Prostate gland (tissue), 2 donors: ENCODE measurements at places on chromosomes 16 and 17.

GRCh38 chr16:49455991-49456745 lies 82.6 kb downstream of the C16orf78 start:
- no peak for DNase-seq

- DNase-seq = no peak
Observed at GRCh38 chr17:12599186-12599920, 66.3 kb upstream of the MYOCD start.

DNA sequence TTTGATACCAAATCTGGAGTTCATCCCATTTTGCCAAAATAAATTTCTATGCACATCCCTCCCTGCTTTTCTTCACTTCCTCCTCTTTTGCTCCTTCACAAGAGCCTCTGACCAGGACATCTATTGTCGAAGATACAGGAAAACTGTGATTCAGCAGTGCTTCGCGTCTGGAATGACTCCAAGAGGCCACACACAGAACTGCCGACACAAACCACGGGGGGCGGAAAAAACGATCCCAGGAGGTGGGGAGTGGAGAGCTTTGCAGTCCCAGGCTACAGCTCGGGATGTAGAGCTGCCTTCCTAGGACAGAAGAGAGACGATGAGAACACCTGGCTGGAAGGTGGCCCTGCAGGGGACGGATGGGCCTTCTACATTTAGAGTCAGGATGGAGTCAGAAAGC lies 102.8 kb downstream of the XYLT1 start:
- DNase-seq = no peak

DNA sequence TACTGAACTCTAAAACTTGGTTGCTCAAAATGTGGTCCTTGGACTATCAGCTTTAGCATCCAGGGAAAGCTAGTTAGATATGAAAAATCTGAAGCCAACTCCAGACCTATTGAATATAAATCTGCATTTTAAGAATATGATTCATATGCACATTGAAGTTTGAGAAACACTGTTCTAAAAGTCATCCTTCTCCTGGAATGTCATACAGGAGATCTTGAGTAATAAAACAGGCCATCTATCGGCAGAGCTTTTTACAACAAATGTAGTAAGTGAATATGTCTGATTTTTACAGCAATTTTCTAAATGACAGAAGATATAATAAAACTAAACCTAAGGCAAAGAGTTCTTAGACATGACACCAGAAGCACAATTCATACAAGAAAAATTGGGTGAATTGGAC lies 140.4 kb downstream of the PMP22 start:
- no peak for DNase-seq

GRCh38 chr17:80119839-80120238 lies 18.5 kb downstream of the GAA start:
- no peak for DNase-seq
